ENCODE measurements at places on chromosomes 3 and 15. TPM values are rescaled to one million over a fixed set of nuclear protein-coding genes. Genes with fewer than 3 reads are reported as not detected.

- DNase-seq: peak; percentile 33
- no peak overlapping the region for H3K4me3 ChIP-seq
- H3K27ac ChIP-seq: no peak overlapping the region
- H3K4me1 ChIP-seq: peaks cover 10% of the 10 kb centered on the region
These were observed 36.0 kb upstream of the COLQ start for GRCh38 chr3:15557511-15557946.

- no peak overlapping the region for H3K4me3 ChIP-seq
- DNase-seq: no peak
- no peaks in the 10 kb centered on the region for H3K36me3 ChIP-seq
- no peak overlapping the region for H3K27ac ChIP-seq
- H3K27me3 ChIP-seq: peaks cover 4% of the 10 kb centered on the region
- H3K4me1 ChIP-seq: no peaks in the 10 kb centered on the region
These were observed 138.5 kb downstream of the RORA start for GRCh38 chr15:61090386-61091288.

DNA sequence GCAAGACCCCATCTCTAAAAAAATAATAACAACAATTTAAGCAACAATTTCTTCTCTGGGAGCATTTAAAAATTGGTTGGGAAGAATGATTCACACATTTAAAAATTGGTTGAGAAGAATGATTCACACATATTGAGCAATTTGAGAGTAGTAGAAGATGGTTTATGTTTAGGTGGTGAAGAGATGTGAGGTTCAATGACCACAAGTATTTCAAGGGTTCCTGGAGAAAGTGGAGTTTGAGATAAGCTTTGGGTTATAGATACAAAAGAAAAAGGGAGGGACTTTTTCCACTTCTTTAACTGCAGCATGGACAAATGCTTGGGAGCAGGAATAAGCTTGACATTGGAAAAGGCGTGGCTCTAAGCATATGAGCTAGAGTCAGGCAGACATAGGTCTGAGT is 145.7 kb upstream of the NPHP3 start:
- DNase-seq: no peak
- H3K4me1 ChIP-seq: no peaks in the 10 kb centered on the region
- H3K4me3 ChIP-seq: no peak overlapping the region
- H3K27me3 ChIP-seq: no peaks in the 10 kb centered on the region
- H3K27ac ChIP-seq: no peak overlapping the region

- H3K4me1 ChIP-seq: no peaks in the 10 kb centered on the region
- H3K27me3 ChIP-seq: no peaks in the 10 kb centered on the region
- H3K4me3 ChIP-seq: no peak overlapping the region
- no peak overlapping the region for H3K27ac ChIP-seq
- no peak for DNase-seq
- no peaks in the 10 kb centered on the region for H3K36me3 ChIP-seq
These were observed 116.1 kb upstream of the PLXND1 start for GRCh38 chr3:129722527-129722926.

- no peak overlapping the region for H3K4me3 ChIP-seq
- H3K27ac ChIP-seq: no peak overlapping the region
- no peak for DNase-seq
- no peaks in the 10 kb centered on the region for H3K4me1 ChIP-seq
These were observed 52.8 kb upstream of the UTS2B start for GRCh38 chr3:191383124-191383523.

- no peak overlapping the region for H3K27ac ChIP-seq
- H3K4me3 ChIP-seq: no peak overlapping the region
- DNase-seq: no peak
- H3K36me3 ChIP-seq: no peaks in the 10 kb centered on the region
- no peaks in the 10 kb centered on the region for H3K27me3 ChIP-seq
These were observed 697.0 kb downstream of the IGSF11 start for GRCh38 chr3:118337649-118338048.

- DNase-seq: no peak
- no peaks in the 10 kb centered on the region for H3K27me3 ChIP-seq
- H3K4me3 ChIP-seq: no peak overlapping the region
- H3K4me1 ChIP-seq: no peaks in the 10 kb centered on the region
These were observed 30.3 kb upstream of the GADL1 start for GRCh38 chr3:30924763-30925162.

DNA sequence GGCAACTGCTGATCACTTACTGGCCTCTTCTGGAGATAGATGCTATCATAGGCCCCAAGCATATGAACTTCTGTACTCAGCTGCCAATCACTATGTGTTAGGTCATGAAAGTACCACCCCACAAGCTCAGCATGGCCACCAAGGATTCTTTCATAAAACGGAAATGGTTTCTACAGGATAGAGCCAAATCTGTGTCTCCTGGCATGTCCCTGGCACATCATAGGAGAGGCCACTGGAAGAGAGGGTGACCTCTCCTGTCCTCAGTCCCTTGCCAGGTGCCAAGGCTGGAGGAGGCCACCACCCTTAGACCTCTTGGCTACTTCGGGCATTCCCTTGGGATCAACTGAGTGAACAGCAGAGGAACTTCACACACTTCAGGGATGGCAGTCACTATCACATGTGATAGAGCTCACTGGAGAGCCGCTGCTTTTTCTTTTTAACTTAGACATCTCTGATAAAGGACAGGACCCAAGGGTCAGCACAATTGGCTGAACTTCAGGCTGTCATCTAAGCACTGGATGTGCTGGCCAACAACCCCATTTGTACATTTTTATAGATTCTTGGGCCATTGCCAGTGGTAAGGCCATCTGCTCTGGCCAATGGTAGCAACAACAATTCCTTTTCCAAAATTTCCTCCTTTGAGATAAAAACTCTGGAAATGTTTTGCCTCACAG is 425.2 kb downstream of the SQOR start:
- no peak overlapping the region for H3K27ac ChIP-seq
- H3K27me3 ChIP-seq: no peaks in the 10 kb centered on the region
- no peak overlapping the region for H3K4me3 ChIP-seq
- no peak for DNase-seq
- H3K4me1 ChIP-seq: no peaks in the 10 kb centered on the region
- H3K36me3 ChIP-seq: no peaks in the 10 kb centered on the region

- no peak for DNase-seq
- H3K36me3 ChIP-seq: no peaks in the 10 kb centered on the region
- H3K4me1 ChIP-seq: peaks cover 5% of the 10 kb centered on the region
- no peak overlapping the region for H3K4me3 ChIP-seq
- H3K27me3 ChIP-seq: no peaks in the 10 kb centered on the region
These were observed 7.5 kb downstream of the ADPRH start for GRCh38 chr3:119586733-119587172.

GRCh38 chr3:88997260-88997659 is 110.2 kb upstream of the EPHA3 start:
- no peaks in the 10 kb centered on the region for H3K36me3 ChIP-seq
- H3K27me3 ChIP-seq: no peaks in the 10 kb centered on the region
- H3K4me3 ChIP-seq: no peak overlapping the region
- no peaks in the 10 kb centered on the region for H3K4me1 ChIP-seq
- DNase-seq: no peak

- no peaks in the 10 kb centered on the region for H3K27me3 ChIP-seq
- no peaks in the 10 kb centered on the region for H3K4me1 ChIP-seq
- no peak overlapping the region for H3K27ac ChIP-seq
- no peak for DNase-seq
These were observed 231.0 kb upstream of the RASGRP1 start for GRCh38 chr15:38795471-38796245.

DNA sequence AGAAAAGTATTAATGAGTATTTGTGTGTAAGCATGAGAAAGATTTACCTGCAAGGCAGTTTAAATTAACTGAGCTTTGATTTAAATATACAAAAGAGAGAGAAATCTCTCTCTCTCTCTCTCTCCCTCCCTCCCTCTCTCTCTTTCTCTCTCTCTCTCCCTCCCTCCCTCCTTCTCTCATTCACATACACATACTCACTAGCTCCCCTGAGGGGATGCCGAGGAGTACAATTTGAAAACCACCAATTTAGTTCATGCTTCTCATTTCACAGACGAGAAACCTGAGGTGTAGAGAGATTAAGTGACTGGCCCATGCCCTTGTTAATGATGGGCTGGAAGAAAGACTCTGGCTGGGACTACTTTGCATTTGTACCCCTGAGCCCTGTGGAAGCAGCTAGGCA is 59.4 kb downstream of the MECOM start:
- DNase-seq: no peak
- peaks cover 4% of the 10 kb centered on the region for H3K27me3 ChIP-seq
- H3K4me1 ChIP-seq: no peaks in the 10 kb centered on the region
- H3K36me3 ChIP-seq: no peaks in the 10 kb centered on the region
- H3K27ac ChIP-seq: no peak overlapping the region

DNA sequence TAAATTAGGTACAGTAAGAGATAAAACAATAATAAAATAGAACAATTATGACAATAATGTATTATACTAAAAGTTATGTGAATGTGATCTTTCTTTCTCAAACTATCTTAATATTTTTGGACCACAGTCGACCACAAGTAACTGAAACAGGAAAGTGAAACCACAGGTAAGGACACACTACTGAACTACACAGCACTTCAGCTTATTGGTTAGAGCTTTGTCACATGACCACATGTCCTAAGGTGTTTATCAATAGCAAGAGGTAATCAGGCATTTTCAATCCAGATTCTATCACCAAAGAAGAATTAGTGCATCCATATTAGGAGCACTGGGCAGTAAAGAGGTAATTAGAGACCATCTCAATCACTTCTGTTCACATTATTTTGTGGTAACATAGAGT is 392.8 kb downstream of the RSL24D1 start:
- no peaks in the 10 kb centered on the region for H3K4me1 ChIP-seq
- no peaks in the 10 kb centered on the region for H3K36me3 ChIP-seq
- no peak for DNase-seq
- no peak overlapping the region for H3K4me3 ChIP-seq
- no peaks in the 10 kb centered on the region for H3K27me3 ChIP-seq
- no peak overlapping the region for H3K27ac ChIP-seq

- no peak overlapping the region for H3K27ac ChIP-seq
- no peak overlapping the region for H3K4me3 ChIP-seq
- H3K36me3 ChIP-seq: no peaks in the 10 kb centered on the region
- no peaks in the 10 kb centered on the region for H3K27me3 ChIP-seq
These were observed 67.4 kb upstream of the UNC13C start for GRCh38 chr15:53910852-53911251.

The IQGAP1 gene
- 78.7 TPM for total RNA-seq

The CPB1 gene
- not detected for total RNA-seq

The SLC15A2 gene
- 0.75 TPM for total RNA-seq

The ZPLD1 gene
- not detected for total RNA-seq

All from CD4-positive, alpha-beta T cell (primary cell).